Ecto neural progenitor cell (in vitro differentiated cells): ENCODE measurements at places on chromosomes 11 and 22.

- DNase-seq = no peak
These were observed 8.3 kb downstream of the BRSK2 start for GRCh38 chr11:1397862-1398527.

DNA sequence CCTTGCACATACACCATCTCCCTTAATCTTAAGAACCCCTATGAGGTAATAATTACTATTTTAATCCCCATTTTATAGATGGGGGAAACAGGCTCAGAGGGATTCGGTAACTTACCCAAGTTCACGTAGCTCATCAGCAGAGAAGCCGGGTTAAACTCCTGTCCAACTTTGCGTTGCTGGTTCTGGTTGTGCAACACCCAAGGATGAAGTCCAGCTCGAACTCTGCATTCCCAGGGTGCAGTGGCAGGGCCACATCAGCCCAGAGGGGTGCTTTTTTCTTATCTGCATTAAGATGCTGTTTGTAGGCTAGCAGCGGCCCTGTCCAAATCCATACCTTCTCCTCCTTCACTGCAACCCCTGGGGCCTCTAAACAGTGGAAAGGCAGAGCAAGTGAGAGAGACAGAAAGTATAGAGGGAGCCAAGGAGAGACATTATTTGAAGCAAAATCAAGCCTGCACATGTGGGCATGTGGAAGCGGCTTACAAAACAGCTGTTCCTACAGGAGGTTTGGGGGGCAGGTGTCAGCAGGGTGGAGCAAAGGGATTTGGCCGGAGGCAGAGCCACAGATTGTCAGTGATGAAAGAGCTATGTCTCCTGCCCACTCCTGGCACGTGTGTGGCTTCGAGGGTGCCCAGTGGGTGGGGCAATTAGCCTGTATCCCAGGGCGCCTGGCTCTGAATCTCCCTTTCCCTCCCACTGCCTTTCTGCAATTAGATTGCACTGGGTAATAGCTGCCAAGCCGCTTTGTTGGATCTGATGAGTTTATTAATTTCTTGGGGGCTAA is 129.5 kb upstream of the TBCEL start:
- DNase-seq = no peak

- no peak for DNase-seq
These were observed 14.2 kb downstream of the ATM start for GRCh38 chr11:108237058-108237481.

DNA sequence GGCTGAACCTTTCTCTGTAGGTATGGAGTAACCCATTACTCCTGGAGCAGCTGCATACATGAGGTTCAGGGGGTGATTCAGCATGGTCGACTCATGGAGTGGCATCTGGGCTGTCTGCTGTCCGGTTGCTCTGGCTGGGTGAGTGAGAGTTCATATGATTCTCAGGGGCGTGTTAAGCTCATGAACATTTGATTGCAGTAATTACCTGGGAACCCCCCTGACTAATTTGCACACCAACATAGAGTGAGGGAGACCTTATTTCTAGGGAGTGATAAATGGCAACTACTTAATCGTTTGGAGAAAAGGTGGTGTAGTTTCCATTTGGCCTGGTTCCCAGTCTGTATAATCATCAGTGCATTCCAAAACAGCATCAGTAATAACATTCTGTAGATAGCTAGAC is 661.9 kb downstream of the ETS1 start:
- no peak for DNase-seq

DNA sequence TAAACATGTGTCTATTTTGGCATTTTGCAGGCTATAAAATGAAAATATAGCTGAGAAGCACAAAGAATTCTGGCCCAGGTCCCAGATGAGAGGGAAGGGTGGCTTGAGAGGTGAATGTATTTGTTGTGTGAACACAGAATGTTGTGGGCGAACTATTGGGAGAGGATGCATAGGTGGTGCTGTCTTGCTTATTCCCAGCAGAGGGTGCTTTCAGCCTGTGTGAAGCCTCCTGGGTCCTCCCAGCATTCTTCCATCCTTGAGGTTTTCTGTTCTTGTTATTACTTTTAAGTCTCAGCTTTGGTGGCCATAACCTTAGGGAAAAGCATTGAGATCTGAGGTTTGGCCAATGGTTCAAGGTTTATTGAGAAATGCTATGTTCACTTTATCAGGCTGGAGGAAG is 108.7 kb upstream of the SNX19 start:
- no peak for DNase-seq

- DNase-seq = no peak
These were observed 576.7 kb upstream of the LRRC4C start for GRCh38 chr11:42036201-42036600.

GRCh38 chr22:30048681-30049080 is 31.6 kb upstream of the HORMAD2 start:
- no peak for DNase-seq

GRCh38 chr11:115693002-115693401 is 188.8 kb upstream of the CADM1 start:
- DNase-seq = no peak

- DNase-seq = no peak
These were observed 18.7 kb upstream of the BMAL1 start for GRCh38 chr11:13258855-13259254.

DNA sequence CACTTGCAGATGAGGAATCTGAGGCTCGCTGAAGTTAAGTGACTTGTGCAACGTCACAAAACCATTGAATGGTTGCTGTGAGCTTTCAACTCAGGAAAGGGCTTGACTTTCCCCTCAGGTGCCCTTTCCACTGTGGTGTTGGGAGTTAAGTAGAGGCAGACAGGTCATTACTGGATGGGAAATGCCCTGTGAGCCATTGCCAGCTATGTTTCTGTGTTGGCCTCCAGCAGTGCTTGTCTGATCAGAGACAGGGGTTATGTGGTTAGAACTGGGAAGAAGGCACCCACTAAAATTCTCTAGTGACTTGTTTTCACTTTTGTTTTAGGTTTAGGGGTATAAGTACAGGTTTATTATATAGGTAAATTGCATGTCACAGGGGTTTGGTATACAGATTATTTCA is 96.6 kb downstream of the FDX1 start:
- DNase-seq = no peak

GRCh38 chr11:2158296-2158737 is 2.7 kb downstream of the INS start:
- no peak for DNase-seq

DNA sequence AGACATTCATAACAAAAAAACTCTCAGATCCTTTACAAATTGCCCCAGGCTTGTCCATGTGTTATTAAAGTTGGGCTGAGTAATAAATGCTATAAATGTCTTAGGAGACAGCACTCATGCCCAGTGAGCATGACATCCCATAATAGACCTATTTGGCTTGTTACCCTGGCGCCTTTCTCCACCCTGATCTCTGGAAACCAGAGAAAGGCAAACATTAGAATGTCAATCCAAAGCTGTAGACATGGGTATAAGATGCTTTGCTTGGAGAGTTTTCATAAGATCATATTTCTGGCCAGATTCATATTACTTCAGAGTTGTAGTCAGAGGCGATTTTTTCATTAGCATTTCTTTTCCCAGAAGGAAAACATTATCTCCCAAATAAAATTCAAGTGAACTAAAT is 161.3 kb upstream of the UBASH3B start:
- DNase-seq = no peak

DNA sequence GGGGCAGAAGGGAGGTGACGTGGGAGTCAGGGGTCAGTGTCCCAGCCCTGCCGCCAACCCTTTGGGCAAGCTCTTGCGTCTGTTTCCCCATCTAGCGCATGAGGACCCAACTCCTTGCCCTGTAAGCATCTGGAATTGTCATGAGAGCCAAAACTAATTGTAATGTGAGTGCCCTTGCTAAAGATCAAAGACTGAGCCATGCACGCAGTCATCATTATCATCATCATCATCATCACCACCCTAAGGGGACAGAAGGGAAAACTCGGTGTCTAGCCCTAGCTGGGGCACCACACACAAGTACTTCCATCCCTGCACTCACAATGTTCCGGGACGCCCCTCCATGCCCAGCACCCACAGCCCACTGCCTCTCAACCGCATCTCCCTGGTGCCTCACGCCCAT is 2.5 kb downstream of the LIF start:
- no peak for DNase-seq
